CD4-positive, alpha-beta T cell treated with Interleukin-17A for 1 hour (primary cell): ENCODE measurements at places on chromosomes 6 and 20.
A peak's percentile ranks its signal among the peaks of the same experiment; 100 is the strongest.

GRCh38 chr20:10922506-10922905, 248.7 kb upstream of the JAG1 start:
- no peak for DNase-seq

GRCh38 chr6:26056583-26057350, 30.5 kb upstream of the HFE start:
- DNase-seq = peak; percentile 29

DNA sequence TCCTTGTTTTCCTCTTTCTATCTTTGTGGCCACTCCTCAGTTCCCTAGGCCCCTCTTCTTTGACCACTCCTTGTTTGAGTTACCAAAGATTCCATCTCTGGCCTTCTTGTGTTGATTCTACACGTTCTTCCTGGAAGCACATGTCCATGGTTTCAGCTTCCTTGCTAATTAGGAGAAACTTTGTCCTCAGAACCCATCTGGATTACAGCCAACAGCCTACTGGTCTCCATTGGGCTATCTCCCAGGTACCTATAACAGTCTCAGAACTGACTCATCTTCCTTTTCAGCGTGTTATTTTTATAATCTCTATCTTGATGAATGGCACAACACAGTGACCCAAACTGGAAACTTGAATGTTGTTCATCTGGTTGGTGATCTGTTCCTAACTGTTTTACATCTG, 17.5 kb downstream of the PTPRA start:
- DNase-seq = no peak

- no peak for DNase-seq
These were observed 117.6 kb downstream of the TFAP2B start for GRCh38 chr6:50936277-50936681.

DNA sequence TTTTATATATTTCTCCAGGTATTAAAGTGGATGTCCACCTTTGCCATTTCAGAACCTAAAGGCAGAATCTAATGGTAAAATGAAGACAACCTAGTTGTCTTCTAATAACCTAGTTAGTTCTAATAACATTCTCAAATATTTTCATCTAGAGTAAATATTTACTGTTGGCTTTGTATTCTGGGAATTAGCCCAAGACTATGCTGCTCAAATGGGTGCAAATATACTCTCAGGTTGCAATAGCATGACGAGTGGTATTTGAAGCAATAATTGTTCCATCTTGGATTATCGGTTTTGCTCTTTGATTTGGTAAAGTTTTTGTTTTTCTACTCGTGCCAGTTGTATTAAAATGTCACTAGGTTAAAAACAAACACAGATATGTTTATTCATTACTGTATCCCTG, 21.0 kb upstream of the RSPH4A start:
- DNase-seq = no peak

DNA sequence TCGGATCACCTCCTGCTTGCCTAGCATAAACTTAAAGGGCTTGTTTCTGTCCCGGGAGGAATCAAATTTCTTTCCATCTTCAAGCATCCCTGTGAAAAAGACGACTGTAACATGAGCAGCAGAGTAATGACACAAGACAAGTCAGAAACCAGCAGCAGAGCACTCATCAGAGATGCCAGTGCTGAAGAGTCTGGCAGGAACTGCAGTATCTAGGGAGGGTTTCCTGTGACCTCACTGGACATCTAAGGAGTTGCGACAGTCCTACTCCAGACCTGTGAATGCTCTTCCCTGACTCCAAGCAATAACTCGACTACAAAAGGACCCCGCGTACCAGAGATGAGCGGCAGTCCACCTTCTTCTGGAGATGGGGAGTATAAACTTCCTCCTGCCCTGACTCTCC, 17.3 kb downstream of the FKBP1A start:
- DNase-seq = no peak

- peak; percentile 66 for DNase-seq
These were observed 21.3 kb upstream of the RREB1 start for GRCh38 chr6:7086488-7086887.

GRCh38 chr6:26213334-26214075, 126.3 kb downstream of the HFE start:
- DNase-seq = no peak

- no peak for DNase-seq
These were observed 48.2 kb downstream of the PLG start for GRCh38 chr6:160750276-160750689.

- no peak for DNase-seq
These were observed 28.1 kb upstream of the AKAP7 start for GRCh38 chr6:131107151-131107550.

DNA sequence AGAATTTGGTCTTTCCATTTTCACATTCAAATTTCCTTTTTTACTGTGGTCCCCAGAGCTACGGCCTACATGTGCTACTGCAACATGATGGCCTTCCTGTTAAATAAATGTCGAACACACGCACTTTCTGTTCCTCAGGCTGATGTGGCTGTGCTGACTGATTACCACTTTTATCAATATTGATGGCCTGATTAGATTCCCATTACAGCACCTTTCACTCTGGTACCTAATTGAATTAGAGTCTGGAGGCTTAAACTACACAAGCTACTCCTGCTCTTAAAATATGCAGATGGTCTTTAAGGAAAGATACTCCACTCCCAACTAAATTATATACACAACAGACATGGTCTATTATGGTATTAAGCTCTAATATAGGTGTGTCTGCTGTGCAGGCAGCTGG, 301.6 kb downstream of the FRK start:
- DNase-seq = no peak

- DNase-seq = no peak
These were observed at the start of gene NRSN1 for GRCh38 chr6:24125980-24126379. Gene NRSN1, plus strand, starts transcription at chr6:24126215. Its CDS starts 8,113 bp downstream, at chr6:24134328.

DNA sequence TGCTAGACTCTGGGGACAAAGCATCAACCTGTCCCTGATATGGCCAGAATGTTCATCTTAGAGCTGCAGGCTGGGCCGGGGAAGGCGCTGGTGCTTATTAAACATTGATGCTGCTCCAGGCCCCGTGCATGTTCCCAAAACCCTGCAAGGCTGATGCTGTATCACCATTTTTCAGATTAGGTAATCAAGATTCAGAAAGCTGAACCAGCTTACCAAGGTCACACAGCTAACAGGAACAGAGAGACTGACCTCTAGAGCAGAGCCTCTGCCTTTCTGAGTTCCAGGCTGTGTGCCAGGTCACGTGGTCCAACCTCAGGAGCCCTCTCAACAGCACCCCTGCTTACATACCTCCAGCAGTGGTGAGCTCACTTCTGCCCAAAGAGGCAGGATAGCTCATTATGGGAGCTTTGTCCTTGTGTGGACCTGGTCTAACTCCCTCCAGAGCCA, 16.1 kb upstream of the VSTM2L start:
- no peak for DNase-seq

DNA sequence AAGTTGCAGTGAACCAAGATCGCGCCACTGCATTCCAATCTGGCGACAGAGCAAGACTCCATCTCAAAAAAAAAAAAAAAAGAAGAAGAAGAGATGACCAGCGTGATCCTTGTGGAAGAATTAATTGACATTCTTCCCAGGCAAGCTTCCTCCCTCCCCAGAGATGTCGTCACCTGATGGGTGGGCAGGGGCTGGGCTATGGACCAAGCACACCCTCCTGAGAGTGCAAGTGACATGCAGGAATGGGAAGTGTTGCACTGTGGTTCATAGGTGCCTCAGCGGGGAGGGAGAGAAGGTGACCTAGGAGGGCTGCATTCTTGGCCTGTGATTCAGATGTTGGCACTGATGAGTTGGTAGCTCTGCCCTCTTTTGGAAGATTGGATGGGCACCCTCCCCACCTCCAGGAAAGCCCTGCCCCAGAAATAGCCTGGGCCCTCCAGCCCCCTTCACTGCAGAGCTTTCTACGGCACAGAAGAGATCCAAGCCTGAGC, 37.8 kb downstream of the TAF8 start:
- DNase-seq = no peak

GRCh38 chr6:11467364-11467763, 70.2 kb upstream of the TMEM170B start:
- no peak for DNase-seq

DNA sequence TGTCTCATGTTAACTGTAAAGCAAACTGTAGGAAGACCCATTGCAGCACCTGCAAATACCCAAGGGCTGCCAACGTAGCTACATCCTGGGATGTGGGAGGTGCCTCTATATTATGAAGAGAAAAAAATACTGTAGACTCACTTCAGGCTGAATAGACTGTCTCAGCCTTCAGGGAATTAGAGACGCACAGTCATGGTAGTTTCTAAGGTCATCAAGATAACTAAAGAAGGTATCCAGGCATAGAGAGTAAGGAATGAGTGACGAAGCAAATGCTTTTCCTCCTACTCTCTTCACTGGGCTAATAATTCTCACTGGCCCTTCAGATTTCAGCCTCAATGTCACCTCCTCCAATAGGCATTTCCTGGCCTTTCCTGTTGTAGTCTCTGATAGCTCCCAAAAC, 121.6 kb upstream of the ECI2 start:
- DNase-seq = no peak

DNA sequence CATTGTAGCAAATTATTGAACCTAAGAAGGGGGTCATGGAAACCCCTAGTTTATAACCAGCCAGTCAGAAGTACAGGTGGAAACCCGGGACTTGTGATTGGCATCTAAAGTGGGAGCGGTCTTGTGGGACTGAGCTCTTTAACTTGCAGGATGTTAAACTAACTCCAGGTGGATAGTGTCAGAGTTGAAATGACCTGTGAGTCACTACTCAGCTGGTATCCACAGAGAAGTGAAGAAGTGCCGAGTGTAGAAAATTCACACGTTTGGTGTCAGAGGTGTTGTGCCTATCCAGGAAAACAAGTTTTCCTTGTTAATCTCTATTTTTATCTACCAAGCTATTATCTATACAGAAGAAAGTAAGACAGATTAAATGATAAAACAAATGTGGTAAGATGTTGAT, 179.7 kb downstream of the ADGRG6 start:
- no peak for DNase-seq

DNA sequence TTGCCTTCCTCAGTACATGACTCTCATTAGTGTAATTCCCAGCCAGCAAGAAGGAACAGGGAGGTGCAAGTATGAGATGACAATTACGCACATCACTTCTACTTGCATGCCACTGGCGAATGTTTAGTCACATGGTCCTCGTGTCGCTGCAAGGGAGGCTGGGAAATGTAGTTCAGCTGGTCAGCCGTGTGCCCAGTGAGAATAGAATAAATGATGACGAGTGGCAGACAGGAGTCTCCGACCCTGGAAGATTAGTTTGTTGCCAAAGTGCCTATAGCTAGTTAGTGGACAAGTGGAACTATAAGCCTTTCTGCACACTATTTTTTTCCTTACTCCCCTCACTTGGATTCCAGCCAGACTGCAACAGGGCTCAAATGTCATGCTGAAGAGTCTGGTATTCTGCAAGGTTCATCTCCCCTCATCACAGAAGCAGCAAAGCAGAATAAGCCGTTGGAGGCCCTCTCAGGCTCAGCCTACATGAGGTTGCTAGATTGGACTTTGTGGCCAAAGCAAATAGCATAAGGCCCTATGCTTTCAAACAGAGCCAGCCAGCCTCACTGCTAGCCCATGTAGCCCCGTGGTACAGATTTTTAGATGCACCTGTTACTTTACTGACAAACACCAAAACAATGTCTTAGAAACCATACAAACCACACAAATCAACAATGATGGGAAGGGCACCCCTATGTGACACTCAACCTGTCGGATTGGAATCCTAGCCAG, 9.7 kb downstream of the LINC00237 start:
- DNase-seq = peak; percentile 21

GRCh38 chr20:32672982-32673851, 524 bp downstream of the C20orf203 start:
- DNase-seq = peak; percentile 16

DNA sequence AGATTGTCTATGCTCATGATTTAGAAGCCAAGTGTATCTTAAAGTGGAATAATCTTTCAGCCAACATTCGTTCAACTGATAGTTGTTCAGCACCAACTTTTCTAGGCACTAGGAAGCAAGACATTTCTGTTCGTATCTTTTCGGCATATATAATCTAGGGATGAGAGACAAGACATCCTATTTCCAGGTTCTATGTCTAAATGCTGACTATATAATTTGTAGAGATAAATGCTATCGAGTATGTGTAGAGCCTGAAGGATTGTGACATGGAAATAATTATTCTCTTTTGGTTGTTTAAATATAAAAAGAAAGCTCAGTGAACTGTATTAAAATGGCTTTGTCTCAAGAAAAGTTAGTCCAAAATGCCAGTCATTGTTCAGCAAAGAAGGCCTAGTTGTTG, 371.6 kb downstream of the DOK5 start:
- no peak for DNase-seq

- DNase-seq = no peak
These were observed 218.3 kb upstream of the STXBP5 start for GRCh38 chr6:146985966-146986365.

GRCh38 chr6:52671676-52672075, 763 bp downstream of the TMEM14A start:
- no peak for DNase-seq

- DNase-seq = no peak
These were observed 75.6 kb upstream of the SLC22A23 start for GRCh38 chr6:3532296-3532916.

- peak; percentile 29 for DNase-seq
These were observed 78.8 kb upstream of the RALY start for GRCh38 chr20:33914919-33915318.

- no peak for DNase-seq
These were observed 198.0 kb downstream of the BACH2 start for GRCh38 chr6:90098627-90099026.

- no peak for DNase-seq
These were observed 612.4 kb upstream of the IMPG1 start for GRCh38 chr6:76684875-76685274.

- no peak for DNase-seq
These were observed 18.6 kb downstream of the PRKN start for GRCh38 chr6:162708971-162709370.

GRCh38 chr6:49980898-49981297, 11.5 kb upstream of the DEFB113 start:
- DNase-seq = no peak

DNA sequence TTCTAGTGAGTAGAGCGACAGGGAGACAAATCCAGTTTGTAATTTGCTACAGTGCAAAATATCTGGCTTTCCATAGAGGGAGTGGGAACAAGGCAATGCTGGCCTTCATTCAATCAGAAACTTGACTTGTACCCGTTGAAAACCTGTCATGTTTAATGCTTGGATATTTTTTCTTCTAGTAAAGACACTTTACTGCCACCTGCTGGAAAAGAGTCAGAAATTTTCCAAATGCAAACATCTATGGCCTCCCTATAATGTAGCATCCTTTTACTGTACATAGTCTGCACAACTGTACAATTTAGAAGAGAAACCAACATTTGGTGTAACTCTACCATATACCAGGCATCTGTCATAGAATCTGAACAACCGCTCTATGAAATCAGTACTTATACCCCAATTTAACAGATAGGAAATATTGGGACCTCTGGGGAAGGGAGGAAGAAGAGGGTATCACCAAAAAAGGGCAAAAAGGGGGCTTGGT, 16.7 kb upstream of the TBC1D20 start:
- DNase-seq = peak; percentile 82

- DNase-seq = no peak
These were observed 85.3 kb upstream of the BHLHE23 start for GRCh38 chr20:63091901-63092659.

- DNase-seq = peak; percentile 33
These were observed 60.8 kb downstream of the OGFRL1 start for GRCh38 chr6:71349395-71349794.
